ENCODE measurements at places on chromosomes 5 and 9. TPM values are rescaled to one million over a fixed set of nuclear protein-coding genes. Genes with fewer than 3 reads are reported as not detected.
A peak's percentile ranks its signal among the peaks of the same experiment; 100 is the strongest.

- peaks cover 4% of the 10 kb centered on the region for H3K27me3 ChIP-seq
- no peak overlapping the region for H3K27ac ChIP-seq
- no peaks in the 10 kb centered on the region for H3K36me3 ChIP-seq
- no peaks in the 10 kb centered on the region for H3K4me1 ChIP-seq
- H3K4me3 ChIP-seq: no peak overlapping the region
These were observed 41.5 kb downstream of the PLPP7 start for GRCh38 chr9:131330814-131331600.

DNA sequence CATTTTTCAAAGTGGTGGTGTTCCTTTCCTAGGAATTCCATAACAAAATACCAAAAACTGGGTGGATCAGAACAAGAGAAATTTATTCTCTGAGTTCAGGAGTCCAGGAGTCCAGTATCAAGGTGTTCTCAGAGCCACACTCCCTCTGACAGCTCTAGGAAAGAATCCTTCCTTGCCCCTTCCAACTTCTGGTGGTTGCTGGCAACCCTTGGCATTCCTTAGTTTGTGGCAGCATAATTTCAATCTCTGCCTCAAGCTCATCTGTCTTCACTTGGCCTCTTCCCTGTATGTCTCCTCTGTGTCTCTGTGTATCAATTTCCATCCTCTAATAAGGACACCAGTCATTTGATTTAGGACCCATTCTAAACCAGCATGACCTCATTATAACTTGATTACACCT, 243.7 kb downstream of the MPDZ start:
- no peaks in the 10 kb centered on the region for H3K36me3 ChIP-seq
- no peak for DNase-seq
- H3K27ac ChIP-seq: no peak overlapping the region
- H3K4me3 ChIP-seq: no peak overlapping the region
- peaks cover 10% of the 10 kb centered on the region for H3K4me1 ChIP-seq
- H3K27me3 ChIP-seq: no peaks in the 10 kb centered on the region

GRCh38 chr9:98375138-98375726, 119.8 kb upstream of the TBC1D2 start:
- no peaks in the 10 kb centered on the region for H3K27me3 ChIP-seq
- H3K27ac ChIP-seq: no peak overlapping the region
- DNase-seq: no peak
- H3K4me1 ChIP-seq: no peaks in the 10 kb centered on the region
- no peaks in the 10 kb centered on the region for H3K36me3 ChIP-seq

GRCh38 chr9:93807166-93808074, 147.7 kb downstream of the BARX1 start:
- no peaks in the 10 kb centered on the region for H3K36me3 ChIP-seq
- no peak overlapping the region for H3K4me3 ChIP-seq
- DNase-seq: no peak
- no peaks in the 10 kb centered on the region for H3K4me1 ChIP-seq
- H3K27me3 ChIP-seq: peaks cover 29% of the 10 kb centered on the region

GRCh38 chr9:117796681-117797080, 92.5 kb downstream of the TLR4 start:
- no peaks in the 10 kb centered on the region for H3K4me1 ChIP-seq
- H3K27me3 ChIP-seq: no peaks in the 10 kb centered on the region
- no peak overlapping the region for H3K27ac ChIP-seq
- no peaks in the 10 kb centered on the region for H3K36me3 ChIP-seq
- H3K4me3 ChIP-seq: no peak overlapping the region
- no peak for DNase-seq

Gene ACER2
- total RNA-seq: 18.8 TPM

Gene SPATA9
- not detected for total RNA-seq

- H3K27me3 ChIP-seq: no peaks in the 10 kb centered on the region
- DNase-seq: no peak
- H3K4me3 ChIP-seq: no peak overlapping the region
- H3K36me3 ChIP-seq: no peaks in the 10 kb centered on the region
- no peak overlapping the region for H3K27ac ChIP-seq
These were observed 1180.6 kb upstream of the CDH18 start for GRCh38 chr5:21168557-21168956.

DNA sequence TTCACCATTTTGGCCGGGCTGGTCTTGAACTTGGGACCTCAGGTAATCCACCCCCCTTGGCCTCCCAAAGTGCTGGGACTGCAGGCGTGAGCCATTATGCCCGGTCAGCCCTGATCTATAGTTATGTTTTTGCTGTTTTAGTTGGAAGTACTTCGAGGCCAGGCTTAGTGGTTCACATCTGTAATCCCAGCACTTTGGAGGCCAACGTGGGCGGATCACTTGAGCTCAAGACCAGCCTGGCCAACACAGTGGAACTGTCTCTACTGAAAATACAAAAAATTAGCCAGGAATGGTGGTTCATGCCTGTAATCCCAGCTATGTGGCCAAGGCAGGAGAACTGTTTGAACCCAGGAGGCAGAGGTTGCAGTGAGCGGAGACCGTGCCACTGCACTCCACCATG, 2.0 kb downstream of the HSPA9 start:
- H3K36me3 ChIP-seq: peaks cover 51% of the 10 kb centered on the region
- peaks cover 28% of the 10 kb centered on the region for H3K4me1 ChIP-seq
- H3K4me3 ChIP-seq: peak overlapping the region; percentile 85
- H3K27me3 ChIP-seq: no peaks in the 10 kb centered on the region

- no peak overlapping the region for H3K27ac ChIP-seq
- H3K4me3 ChIP-seq: no peak overlapping the region
- no peak for DNase-seq
- peaks cover 7% of the 10 kb centered on the region for H3K4me1 ChIP-seq
- no peaks in the 10 kb centered on the region for H3K27me3 ChIP-seq
These were observed 92.8 kb upstream of the LRRTM2 start for GRCh38 chr5:138967791-138968448.

DNA sequence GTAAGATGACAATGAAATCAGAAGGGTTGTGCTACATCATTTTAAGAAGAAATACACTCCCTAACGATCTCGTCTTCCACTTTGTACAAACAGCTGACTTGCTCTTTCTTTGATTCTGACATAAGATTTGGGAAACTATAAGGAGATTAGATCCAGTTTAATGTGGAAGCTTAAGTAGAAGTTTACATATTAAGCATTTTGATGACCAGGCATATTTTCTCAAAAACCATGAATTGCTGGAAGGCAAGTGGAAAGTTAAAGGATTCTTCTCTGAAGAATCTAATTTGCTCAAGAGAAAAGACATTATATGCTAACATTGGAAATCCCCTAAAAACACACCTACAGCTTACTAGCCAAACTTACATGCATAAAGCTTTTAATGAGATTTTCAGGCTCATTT, 531.9 kb upstream of the PTPRD start:
- no peaks in the 10 kb centered on the region for H3K27me3 ChIP-seq
- no peak overlapping the region for H3K27ac ChIP-seq
- H3K4me1 ChIP-seq: no peaks in the 10 kb centered on the region
- H3K4me3 ChIP-seq: no peak overlapping the region
- DNase-seq: no peak

DNA sequence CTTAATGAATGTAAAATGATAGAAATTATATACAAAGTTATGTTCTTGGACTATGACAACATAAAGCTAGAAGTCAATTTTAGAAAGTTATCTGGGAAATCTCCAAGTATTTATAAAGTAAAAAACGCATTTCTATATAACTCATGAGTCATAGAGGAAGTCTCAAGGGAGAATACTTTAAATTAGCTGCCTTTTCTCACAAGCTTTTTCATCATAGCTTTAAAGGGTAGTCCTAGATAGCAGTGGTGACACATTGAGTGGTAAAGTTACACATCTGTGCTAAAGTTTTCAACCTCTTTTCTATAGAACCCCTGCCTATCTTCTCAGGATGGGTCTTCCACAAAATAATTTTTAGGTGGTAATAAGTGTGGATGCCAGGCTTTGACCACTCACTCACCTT, 598.3 kb upstream of the FAM174A start:
- H3K27me3 ChIP-seq: no peaks in the 10 kb centered on the region
- H3K4me1 ChIP-seq: no peaks in the 10 kb centered on the region
- H3K4me3 ChIP-seq: no peak overlapping the region
- H3K36me3 ChIP-seq: no peaks in the 10 kb centered on the region
- H3K27ac ChIP-seq: no peak overlapping the region

- H3K27ac ChIP-seq: no peak overlapping the region
- no peak for DNase-seq
- no peak overlapping the region for H3K4me3 ChIP-seq
- H3K36me3 ChIP-seq: peaks cover 4% of the 10 kb centered on the region
- peaks cover 4% of the 10 kb centered on the region for H3K4me1 ChIP-seq
These were observed 21.1 kb downstream of the TLE4 start for GRCh38 chr9:79592726-79593493.

DNA sequence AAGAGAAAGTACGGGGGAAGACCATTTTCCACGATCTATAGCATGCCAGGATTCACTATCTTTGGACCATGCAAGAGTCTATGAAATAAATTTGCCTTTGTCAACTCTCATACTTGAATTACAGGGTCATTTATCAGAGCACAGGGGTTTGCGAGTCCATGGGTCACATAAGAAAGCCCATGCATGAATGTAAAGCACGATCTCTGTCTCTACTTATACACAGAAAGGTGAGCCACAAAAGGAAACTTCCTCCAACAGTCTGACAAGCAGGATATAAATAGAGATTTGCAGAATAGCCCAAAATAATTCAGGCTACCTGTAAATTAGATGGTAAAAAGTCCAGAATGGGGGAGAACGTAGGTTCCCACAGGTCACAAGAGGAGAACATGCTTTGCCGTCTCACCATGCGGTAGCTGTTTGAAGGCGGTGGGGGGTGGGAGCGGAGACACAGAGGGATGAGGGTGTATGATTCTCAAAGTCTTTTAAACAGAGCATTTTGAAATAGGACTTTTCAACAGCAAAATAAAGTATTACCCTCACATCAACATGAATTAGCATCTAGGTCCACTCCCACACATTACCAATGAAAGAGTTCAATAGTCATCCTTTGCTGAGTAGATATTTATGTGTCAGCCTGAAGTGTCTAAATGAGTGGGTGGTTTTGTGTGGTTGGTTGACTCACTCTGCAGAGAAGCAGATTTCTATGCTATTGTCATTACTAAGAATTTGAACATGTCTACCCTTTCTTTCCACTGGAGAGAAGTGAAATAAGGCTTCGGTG, 279.7 kb downstream of the EBF1 start:
- no peaks in the 10 kb centered on the region for H3K36me3 ChIP-seq
- H3K27ac ChIP-seq: no peak overlapping the region
- no peaks in the 10 kb centered on the region for H3K27me3 ChIP-seq
- no peak overlapping the region for H3K4me3 ChIP-seq
- no peak for DNase-seq

GRCh38 chr5:135012951-135013391, 21.1 kb downstream of the PITX1 start:
- peaks cover 8% of the 10 kb centered on the region for H3K4me1 ChIP-seq
- H3K27me3 ChIP-seq: no peaks in the 10 kb centered on the region
- no peak for DNase-seq
- H3K27ac ChIP-seq: no peak overlapping the region
- no peaks in the 10 kb centered on the region for H3K36me3 ChIP-seq

Gene PCDHGC5
- total RNA-seq: 2.1 TPM

Gene SLC1A3
- total RNA-seq: 20.9 TPM

Gene PIP5K1B
- total RNA-seq: 7.8 TPM

DNA sequence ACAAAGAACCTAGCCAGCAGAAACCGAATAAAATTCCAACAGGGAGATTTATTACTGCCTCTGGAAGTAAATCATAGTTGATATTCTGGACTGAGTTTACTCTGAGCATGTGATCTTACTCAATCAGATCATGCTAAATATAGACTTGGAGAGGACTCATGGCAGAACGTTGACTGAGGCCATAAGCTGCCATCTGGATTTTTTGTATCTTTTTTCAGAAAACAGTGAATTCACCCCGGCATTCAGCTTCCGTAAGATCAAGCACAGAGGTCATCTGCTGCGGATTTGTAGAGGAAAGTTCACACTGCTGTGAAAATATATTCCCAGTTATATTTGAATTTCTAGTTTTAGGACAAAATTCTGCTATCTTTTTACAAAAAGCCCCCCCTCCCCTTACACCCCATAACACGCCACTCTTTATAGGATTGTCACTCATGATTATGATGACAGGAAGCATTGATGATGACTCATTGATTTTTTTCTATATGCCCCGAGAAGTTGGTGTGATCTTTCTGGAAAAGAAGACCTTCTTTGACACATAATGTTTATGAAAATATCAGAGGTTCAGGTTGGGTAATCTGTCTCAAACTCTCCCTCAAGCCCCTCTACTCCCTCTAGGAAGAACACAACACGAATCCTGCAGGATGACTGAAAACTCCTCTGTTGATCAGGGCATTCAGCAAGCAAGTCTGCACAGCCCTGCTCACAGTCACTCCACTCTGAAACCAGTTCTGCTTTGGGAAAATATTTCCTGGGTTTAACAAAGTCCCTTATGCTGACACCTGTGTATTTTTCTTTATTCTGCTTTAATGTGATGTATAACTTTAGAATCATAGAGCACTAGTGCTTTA, 70.8 kb downstream of the NXNL2 start:
- DNase-seq: no peak
- H3K36me3 ChIP-seq: no peaks in the 10 kb centered on the region
- no peaks in the 10 kb centered on the region for H3K27me3 ChIP-seq
- no peak overlapping the region for H3K27ac ChIP-seq

DNA sequence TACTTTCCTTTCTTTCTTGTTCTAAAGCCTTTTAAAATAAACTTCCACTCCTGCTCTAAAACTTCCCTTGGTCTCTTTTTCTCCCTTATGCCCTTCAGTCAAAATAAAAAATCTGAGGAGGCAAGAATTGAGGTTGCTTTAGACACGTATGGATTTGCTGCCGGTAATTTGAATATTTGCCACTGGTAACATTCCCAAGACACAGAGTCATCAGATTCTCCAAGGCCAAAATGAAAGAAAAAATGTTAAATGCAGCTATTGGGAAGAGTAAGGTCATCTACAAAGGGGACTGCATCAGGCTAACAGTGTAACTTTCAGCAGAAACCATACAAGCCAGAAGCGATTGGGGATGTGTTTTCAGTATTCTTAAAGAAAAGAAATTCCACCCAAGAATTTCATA, 311.1 kb downstream of the CDH18 start:
- no peak overlapping the region for H3K27ac ChIP-seq
- H3K36me3 ChIP-seq: no peaks in the 10 kb centered on the region
- no peaks in the 10 kb centered on the region for H3K27me3 ChIP-seq
- H3K4me1 ChIP-seq: no peaks in the 10 kb centered on the region
- no peak for DNase-seq
- no peak overlapping the region for H3K4me3 ChIP-seq

DNA sequence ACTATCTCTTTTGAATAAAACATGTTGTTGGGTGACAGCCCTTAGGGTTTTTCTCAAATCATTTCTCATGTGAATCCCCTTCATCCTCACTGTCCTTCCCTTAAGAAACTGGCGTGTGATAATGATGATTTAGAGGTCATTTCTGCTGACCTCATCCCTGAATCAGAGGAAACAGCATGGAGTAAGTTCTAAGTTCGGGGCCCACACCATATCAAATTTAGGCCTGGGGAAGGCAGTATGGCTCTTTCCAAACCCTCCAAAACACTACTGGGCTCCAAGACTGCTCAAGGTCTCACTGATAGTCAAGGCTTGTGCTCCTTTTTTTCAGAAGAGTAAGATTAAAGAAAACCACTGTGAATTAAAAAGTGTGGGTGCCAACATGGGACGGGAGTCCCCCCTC, 872 bp upstream of the SMIM3 start:
- no peaks in the 10 kb centered on the region for H3K27me3 ChIP-seq
- H3K36me3 ChIP-seq: no peaks in the 10 kb centered on the region
- DNase-seq: no peak
- peak overlapping the region; percentile 81 for H3K27ac ChIP-seq
- H3K4me1 ChIP-seq: peaks cover 28% of the 10 kb centered on the region
- peak overlapping the region; percentile 62 for H3K4me3 ChIP-seq

GRCh38 chr9:109134167-109134578, 14.4 kb upstream of the TMEM245 start:
- DNase-seq: no peak
- H3K27me3 ChIP-seq: no peaks in the 10 kb centered on the region
- H3K27ac ChIP-seq: no peak overlapping the region

All from suprapubic skin (tissue), 4 donors.